Stimulated activated CD8-positive, alpha-beta memory T cell treated with anti-CD3 and anti-CD28 coated beads, Interleukin-4, amount 100 ng/mL, for 48 hours (primary cell): ENCODE measurements at places on chromosomes 7 and 10.

- no peak for DNase-seq
These were observed 204.1 kb upstream of the NFE2L3 start for GRCh38 chr7:25947669-25948516.

DNA sequence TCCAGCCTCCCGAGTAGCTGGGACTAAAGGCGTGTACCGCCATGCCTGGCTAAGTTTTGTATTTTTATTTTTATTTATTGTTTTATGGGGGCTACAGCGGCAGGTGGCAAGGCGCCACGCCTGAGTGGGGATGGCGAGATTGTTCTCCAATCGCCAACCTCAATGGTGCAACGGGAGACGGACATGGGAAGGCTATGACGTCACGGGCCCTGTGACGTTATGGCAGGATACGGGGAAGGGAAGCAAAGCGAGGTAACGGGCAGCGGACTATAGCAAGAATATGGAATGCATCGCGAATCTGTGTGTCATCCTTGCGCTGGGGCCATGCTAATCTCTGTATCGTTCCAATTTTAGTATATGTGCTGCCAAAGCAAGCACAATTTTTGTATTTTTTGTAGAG, 24.8 kb upstream of the FIS1 start:
- DNase-seq, result no peak

GRCh38 chr10:89652806-89653370, 7.8 kb upstream of the PANK1 start:
- DNase-seq, result no peak

- no peak for DNase-seq
These were observed 63.1 kb downstream of the ZNF37A start for GRCh38 chr10:38157270-38157685.

GRCh38 chr10:6707352-6707751, 127.3 kb upstream of the PRKCQ start:
- DNase-seq, result no peak

DNA sequence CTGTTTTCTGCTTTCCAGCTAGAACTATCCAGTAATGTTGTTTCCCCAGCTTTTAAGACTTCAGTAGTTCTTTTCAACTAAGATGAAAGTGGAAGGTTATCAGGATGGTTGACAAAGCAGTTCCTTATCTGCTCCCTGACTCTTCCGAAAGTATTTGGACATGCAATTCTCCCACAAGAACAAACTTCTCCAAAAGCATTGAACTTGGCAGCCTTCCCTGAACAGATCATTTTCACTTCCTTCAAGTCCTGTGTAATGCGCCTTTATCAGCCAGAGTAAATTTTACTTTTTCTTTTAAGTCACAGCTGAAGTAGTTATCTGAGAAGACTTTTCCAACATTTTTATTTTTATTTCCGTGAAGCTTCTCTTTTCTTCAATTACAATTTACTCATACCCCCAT, 39.7 kb downstream of the CDC14C start:
- no peak for DNase-seq

GRCh38 chr10:133258066-133258817, 18.4 kb downstream of the ADAM8 start:
- DNase-seq, result peak; percentile 70
